KBM-7 (cell line): ENCODE measurements at places on chromosomes 1 and 21.

DNA sequence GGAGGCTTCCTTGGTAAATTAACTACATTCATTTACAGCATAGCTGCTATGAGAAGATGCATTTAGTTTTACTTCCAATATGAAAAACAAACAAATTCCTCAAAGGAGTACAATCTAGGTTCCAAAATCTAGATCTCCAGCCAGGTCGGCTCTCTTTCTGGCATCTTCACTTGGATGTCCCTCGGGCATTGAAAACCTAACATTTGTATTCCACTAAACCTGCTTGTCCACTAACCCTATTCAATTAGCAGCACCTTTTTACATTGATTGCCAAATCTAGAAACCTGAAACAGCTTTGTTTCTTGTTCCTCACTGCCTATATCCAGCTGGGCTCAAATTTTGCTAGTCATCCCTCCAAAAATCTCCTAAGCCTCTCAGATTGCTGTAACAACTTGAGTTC is 14.3 kb upstream of the CXADR start:
- no peak for DNase-seq

GRCh38 chr1:41775956-41776585 is 142.7 kb downstream of the HIVEP3 start:
- no peak for DNase-seq

DNA sequence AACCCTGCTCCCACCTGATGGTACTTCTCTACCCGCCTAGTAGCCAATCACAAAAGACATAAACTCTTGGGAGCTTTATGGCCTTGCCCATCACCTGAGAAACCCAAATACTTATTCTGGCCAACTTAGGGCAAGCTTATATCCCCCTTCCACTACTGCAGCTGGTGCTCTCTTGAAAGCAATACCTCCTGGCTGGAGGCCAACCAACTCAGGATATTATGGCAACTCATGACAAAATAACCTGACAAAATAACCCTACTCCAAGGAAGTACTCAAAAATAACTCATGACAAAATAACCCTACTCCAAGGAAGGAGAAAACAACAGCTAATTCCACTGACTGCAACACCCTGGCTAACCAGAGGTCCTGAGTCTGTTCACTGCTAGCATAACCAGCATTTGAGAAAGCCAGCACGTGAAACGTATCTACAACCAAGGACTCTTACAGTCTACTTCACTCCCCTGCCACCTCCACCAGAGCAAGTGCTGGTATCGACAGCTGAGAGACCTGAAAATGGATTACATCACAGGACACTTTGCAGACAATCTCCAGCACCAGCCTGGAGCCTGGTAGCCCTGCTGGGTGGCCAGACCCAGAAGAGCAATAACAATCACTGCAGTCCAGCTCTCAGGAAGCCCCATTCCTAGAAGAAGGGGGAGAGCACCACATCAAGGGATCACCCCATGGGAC is 179.9 kb downstream of the COL24A1 start:
- no peak for DNase-seq

- peak; percentile 59 for DNase-seq
Observed at GRCh38 chr21:14862794-14863720, 201.7 kb downstream of the NRIP1 start.

DNA sequence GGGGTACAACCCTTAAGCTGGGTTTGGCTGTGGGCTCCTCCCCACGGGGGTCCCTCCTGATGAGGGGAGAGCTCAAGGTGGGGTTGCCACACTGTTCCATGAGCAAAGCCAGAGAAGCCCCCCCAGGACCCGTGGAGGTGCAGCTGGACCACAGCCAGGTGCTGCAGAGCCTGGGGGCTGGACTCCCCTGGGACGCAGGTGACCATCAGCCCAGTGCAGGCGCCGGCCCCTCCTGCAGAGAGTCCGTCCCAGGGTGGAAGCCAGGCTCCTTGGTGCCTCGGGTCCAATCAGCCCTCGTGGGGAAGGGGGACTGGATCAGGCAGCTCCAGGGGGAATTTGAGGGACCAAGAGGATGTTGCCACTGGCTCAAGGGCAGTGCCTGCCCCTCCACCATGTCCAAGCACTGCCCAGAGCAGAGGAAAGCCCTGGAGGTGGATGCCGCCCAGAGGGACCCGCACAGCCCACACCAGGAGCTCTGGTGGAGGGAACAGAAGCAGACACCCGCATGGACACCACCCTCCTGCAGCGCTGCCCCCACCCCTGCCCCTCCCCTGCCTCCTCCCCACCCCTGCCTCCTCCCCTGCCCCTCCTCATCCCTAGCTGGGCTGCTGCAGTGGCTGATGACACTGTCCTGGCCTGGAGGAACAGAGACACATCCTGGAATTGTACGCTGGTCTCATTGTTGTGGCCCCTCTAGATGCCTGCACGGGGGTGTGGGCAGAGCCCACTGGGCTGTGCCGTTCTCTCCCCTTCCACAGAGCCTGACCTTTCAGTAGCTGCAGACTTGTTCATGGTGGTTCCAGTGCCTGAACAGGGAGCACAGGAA is 30.8 kb upstream of the COL18A1 start:
- DNase-seq, result no peak

DNA sequence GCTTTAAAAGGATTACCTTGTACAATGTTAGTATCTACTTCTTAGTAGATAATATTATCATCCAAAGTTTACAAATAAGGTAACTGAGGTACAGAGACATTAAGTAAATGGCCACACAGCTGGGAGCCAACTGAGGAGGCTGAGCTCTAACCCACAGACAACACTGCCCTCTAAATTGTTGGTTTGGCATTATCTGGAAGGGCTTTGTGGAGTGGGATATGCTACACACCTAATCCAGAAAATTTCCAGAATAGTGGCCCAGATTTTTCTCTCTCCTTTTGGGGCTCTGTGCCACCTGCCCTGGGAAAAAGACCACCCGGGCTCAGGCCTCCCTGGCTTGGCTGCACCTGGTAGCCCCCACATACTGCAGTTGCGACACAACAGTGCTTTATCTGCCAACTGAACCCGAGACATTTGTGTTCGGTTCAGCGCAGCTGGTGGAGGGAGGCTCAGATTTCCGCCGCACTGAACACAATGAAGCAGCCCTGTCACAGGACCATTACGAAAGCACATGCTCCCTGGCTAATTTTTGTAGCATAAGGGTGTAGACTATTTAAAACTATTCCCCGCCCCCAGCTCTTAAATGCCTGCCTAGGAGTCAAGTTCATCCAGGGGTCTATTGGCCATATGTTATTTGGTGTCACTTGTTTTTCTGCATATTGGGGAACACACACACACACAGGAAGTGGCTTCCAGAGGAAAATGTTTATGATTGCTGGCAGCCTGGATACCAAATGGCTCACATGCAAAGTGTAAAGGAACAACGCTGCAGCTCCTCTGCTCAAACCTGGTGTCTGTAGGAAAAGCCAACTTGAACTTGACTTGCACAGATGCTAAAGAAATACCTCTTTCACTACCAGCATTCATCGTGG is 92.3 kb upstream of the ESRRG start:
- no peak for DNase-seq

DNA sequence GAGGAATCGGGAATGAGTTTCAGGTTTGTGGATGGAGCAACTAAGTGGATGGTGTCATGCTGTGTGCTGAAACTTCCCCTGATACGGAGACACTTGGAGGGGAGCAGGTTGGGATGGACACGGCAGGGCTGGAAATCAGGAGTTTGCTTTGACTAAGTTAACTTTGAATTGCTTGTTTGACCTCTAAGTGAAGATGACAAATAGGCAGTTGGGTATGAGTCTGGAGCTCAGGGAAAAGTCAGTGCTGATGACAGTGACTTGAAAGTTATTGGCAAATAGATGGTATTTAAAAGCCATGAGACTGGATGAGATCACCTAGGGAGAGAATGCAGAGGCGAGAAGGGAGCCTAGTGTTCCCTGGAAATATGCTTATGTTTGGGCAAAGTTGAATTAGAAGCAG is 12.8 kb upstream of the ZSCAN20 start:
- DNase-seq, result no peak

DNA sequence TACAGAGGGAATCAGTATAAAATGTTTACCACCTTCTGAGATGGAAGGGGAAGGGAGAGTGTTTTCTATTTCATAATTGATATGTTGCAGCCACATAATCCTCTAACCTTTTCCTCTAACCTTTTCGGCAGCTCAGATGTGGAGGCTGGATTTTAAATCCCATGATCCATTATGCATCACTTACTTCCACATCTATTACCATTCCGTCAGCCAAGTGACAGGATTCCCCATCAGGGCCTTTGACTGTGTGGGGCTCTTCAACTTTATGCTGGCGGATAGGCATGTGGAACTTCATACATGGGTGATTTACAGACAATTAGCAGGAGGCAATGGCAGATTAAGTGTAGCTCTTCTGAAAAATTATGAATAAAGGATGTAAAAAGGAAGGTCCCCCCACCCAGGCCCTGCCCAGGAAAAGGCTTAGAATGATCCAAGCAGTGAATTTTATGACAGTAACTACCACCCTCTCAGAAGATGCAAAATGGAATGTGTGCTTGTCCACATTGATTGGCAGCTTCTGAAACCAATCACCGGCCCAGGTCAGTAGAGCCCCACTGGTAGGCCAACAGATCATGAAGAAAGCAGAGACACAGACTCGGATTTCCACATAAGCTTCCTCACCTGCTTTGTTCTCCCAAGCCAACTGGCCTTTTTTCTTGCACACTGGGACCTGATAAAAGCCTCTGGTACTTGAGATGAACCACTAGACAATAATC is 147.0 kb downstream of the ST6GALNAC5 start:
- DNase-seq, result no peak

GRCh38 chr1:171432473-171432872 is 52.9 kb upstream of the PRRC2C start:
- DNase-seq, result no peak

DNA sequence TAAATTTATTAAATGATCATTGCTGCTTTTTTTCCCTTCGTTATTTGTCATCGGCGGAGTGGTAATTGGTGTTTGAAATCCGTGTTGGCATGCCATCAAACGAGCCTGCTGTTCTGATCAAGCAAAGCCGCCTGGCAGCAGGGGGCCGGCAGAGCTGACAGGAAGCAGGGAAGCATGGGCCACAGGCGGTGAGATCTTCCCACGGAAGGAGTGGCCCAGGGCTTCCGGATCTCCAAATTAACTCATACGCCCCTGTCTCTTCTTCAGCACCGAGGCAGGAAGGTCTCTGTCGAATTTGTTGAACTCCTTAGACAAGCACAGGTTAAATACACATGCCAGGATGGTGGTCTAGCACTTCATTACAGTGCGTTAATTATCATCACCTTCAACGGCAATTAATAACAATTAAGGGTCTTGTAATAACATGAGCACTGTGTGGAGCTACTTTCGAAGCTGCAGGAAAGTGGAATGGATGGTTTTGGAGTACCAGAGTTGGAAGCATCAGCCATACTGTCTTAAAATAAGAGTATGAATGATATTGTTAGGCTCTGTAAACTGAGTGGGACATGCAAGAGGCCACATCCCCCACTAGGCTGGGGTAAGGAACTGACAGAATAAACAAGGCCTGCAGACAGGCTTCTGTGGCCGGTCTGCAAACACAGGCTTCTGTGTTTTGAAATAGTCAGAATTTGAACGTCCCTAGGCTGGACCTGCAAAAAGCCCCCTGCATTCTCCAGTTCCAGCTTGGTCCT is 199.4 kb upstream of the DAB1 start:
- DNase-seq, result no peak

- no peak for DNase-seq
Observed at GRCh38 chr1:42952303-42953001, 6.2 kb downstream of the SLC2A1 start.

GRCh38 chr1:86933562-86934377 is 19.3 kb downstream of the HS2ST1 start:
- DNase-seq, result no peak

DNA sequence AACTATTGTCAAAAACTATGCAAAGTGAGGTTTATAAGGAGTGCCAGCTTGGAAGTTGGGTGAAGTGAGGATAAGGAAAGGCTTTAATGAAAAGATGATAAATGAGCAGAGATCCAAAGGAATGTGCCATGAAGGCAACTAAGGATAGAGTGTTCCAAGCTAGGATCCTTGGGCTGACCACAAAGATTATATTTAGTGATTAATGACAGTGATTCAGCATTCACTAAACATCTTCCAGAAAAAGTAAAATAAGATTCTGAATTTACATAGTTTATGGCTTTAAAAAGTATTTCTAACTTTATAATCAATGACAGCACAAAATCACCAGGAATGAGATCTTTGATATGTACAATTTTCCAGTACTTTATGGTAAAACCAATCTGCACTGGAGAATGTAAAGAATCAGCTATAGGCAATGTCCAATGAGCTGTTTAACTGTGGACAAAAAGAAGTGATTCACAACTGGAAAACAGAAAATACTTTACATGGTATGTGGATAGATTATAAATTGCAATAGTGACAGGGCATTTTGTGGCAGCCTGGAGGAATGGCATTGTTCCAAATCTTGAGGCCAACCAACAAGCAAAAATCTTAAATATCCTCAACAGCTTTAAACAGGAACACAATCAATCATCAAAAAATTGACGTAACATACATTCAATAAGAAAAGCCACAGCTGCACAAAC is 91.2 kb upstream of the KCTD3 start:
- no peak for DNase-seq

DNA sequence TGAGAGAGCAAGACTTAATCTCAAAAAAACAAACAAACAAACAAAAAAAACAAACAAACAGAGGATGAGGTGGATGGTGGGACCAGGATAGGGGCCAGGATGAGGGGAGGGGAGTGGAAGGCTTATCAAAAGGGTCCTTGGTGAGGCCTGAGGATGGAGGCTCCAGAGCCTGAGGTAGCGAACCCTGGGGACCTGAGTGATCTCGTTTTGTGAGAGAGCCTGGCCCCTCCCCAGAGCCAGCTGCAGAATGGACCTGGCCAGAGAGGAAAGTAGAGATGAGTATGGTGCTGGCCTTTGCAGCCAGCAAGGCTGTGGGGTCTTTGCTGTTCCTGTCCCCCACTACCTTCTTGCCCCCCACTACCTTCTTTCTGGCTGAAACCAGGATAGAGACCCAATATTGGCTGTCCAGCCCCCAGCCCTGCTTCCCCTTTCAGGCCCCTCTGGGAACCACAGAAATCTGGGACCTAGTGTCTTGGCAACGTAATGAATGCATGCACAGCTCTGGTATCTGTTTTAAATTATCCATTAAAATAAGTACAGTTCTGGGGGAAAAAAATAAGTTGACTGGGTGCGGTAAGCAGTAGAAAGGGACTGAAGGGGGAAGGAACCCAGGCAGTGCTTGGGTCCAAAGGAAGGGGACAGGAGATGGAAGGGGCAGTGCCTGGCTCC is 1.1 kb upstream of the LMNA start:
- no peak for DNase-seq

DNA sequence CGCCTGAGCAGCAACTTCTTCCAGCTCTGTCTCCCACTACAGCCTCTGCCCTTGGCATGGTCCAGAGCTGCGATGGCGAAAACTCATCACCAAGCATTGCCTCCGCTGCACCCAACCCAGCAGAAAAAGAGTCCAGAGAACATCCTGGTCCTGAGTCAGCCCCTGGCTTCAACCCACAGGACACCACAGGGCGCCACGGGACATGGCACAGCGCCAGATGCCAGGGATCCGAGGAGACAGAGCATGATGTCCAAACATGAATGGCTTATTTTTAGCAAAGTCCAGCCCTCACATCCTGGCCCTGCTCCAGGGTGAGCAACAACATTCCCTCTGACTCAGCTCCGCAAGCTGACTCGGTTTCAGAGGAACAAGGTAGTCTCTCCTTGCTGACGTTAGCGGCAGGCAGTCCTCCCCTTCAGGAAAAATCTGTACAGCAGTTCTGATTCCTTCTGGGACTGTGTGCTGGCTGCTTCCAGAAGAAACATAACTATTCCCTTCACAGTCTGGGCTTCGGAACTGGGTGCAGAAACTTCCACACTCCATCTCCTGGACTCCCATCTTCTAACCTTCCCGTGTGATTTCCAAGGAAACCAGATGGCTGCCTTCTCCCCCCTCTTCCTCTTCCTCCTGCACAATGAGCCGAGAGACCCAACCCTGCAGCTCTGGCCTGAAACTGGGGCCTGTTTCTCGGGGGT is 131.3 kb downstream of the TOMM20 start:
- no peak for DNase-seq

GRCh38 chr1:46413596-46413985 is 19.5 kb downstream of the FAAH start:
- DNase-seq, result peak; percentile 40
